ENCODE measurements at places on chromosomes 7 and 10. TPM values are rescaled to one million over a fixed set of nuclear protein-coding genes. Genes with fewer than 3 reads are reported as not detected.
A peak's percentile ranks its signal among the peaks of the same experiment; 100 is the strongest.

DNA sequence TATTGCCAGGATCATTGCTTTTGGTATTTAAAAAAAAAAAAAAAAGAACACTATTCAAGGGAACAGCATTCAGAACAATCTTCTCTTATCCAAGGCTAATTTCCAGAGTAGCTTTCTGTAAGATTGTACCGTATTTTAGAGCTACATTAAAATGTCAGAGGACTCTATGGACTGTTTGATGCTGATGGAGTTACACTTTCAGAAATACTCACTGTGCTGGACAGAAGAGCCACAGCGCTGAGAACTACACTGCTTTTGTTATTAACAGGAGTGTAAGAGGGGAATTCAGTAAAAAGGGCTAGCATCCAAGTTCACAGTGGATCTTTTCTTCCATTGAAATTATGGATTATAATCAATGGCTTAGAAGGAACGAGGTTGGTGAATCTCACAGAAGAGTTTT is 247.7 kb downstream of the AHR start:
- peak; percentile 12 for DNase-seq

DNA sequence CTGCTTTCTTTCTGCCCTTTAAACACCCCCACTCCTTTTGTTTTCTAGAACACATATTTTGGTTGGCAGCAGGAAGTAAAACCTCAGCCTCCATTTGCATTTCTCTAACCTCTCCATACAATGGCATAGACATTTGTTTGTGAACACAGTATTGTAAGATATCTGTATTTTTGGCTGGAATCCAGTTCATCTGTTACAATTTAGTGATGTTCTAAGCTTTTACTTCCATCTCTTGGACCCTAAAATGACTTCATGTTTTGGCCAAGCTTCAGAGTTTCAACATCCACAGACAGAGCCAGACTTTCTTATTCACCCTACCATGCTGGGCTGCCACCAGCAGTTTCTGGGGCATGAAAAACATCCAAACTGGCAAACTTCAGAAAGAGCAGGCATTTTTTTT is 21.1 kb upstream of the AUTS2 start:
- peak; percentile 69 for DNase-seq

Gene PTF1A
- total RNA-seq = not detected

Gene MAGI2
- 8.0 TPM for total RNA-seq

Gene SRI
- 57.3 TPM for total RNA-seq

DNA sequence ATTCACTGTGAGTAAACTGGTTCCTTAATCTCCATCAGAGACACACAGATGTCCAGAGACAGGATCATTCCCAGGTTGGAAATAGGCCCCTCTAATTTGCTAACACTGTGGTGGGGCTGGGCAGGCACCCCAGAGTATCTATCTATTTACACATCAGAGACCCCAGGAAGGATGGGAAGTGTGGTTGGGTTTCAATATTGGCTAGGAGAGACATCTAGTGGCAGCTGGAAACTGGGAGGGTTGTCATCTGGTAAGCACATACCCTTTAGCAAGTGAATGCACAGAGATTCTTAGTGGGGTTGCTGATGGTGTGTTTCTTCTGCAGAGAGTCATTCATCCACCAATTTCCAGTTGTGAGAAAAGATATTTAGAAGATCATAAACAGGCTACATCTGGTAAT is 36.0 kb upstream of the NRG3 start:
- DNase-seq = no peak

DNA sequence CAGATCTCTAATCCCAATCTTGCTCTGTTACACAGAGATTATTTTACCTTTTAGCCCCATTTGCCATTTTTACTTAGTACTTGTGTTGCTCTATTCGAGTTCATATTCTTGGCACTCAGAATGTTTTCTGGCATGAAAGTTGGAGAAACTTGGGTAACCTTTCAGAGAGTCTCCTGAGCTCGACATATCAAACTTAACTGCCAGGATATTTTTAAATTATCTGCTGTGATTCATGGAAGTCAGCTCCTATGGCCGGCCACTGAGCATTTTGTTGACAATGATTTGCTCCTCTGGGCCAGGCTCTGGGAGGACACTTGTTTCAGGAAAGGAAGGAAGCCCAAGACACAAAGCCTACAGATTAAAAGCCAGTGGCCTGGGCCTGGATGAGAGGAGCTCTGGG is 396.7 kb downstream of the TNS3 start:
- DNase-seq = no peak

DNA sequence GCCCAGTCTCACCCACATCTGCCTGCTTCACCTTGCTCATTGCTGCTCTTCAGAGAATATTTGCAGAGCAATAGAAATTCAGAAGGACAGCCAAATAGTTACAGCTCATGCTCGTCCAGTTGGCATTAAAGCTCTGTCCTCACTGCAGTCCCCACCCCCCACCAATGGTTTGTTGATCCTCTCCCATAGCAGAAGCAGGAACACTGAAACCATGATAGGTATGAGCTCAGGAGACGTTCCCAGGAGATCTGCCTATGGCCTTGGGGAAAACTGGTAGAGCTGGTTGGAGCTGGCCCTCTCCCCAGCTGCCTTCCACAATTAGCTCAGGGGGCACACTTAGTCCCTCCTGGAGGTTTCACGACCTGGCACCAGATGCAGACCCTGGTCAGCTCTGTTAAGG is 68.6 kb upstream of the KMT2C start:
- DNase-seq = peak; percentile 17

Gene RBP4
- 2.8 TPM for total RNA-seq

Gene CYP3A7
- total RNA-seq = 0.21 TPM

DNA sequence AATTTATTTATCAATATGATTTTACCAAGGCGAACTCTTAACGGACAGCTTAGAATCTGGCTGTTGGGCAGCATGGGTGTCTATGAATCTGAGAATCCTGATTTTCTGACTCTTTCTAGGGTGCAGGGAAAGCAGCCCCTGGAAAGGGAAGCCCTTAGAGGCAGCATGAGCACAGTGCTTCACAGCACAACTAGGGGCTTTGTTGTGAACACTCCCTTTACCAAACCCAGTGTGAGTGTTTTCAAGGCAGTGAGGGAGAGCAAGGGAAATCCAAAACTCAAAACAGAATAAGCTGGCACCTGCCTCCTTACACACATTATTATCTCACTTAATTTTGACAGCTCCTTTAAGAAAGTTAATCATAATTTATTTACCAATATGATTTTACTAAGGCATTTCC is 116.3 kb upstream of the CSTF2T start:
- no peak for DNase-seq

Gene MYO1G
- 1.9 TPM for total RNA-seq

Data from tongue (tissue), 3 donors.